CD4-positive, alpha-beta T cell treated with Interleukin-12 subunit alpha and Interleukin-12 subunit beta, for 1 hour (primary cell): ENCODE measurements at places on chromosomes 1 and 21.

- DNase-seq: no peak
These were observed 17.2 kb downstream of the PGBD5 start for GRCh38 chr1:230408971-230409370.

- DNase-seq: no peak
These were observed 23.0 kb upstream of the PNRC2 start for GRCh38 chr1:23936481-23937176.

DNA sequence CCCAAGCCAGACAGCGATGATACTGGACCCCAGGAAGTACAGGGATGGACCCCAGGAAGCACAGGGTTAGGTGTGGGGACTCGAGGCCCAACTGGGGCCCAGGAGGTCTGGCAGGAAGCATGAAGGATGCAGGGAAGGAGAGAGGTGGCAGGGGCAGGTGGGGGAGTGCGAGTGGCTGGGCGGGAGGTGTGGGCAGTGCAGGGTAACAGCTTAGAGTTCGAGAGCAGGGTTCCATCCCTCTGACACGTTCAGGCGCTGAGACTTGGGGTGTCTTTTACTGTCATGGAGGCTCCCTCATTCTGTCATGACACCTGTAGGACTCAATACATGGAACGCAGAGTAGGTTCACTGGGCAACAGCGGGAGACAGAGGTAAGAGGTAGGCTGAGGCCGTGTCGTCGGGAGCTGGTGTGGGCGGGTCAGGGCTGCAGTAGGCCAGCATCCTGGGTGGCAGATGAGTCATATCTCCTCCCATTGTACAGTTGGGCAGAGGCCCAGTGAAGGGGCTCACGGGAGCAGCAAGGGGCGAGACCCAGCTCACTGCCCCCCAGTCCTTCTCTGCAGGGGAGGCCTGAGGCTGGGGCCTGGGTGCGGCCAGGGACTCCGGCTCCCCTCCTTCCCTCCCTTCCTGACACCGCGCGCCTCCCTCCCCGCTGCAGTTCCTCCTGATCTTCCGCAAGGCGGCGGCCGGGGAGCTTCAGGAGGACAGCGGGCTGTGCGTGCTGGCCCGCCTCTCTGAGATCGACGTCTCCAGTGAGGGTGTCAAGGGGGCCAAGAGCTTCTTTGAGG, 11.6 kb upstream of the CTRC start:
- peak; percentile 12 for DNase-seq

DNA sequence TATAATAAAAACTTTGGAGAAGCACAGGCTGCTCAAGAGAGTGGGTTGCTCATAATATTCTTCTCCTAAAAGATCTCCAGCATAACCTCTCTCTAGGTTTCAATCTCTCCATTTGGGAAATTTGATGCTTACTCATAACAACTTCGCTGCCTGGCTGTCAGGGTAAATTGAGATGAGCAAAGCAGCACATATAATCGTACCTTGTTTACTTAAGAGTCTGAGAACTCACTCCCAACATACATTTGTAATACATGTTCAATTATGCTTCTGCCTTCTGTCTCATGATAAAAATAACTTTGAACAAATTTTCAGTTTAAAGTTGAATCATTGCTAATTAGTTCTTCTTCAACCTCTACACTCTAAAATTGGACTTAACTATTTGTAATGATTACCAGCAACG, 68.9 kb downstream of the DUSP10 start:
- DNase-seq: no peak

GRCh38 chr1:33032126-33032869, 4.4 kb downstream of the AK2 start:
- no peak for DNase-seq

DNA sequence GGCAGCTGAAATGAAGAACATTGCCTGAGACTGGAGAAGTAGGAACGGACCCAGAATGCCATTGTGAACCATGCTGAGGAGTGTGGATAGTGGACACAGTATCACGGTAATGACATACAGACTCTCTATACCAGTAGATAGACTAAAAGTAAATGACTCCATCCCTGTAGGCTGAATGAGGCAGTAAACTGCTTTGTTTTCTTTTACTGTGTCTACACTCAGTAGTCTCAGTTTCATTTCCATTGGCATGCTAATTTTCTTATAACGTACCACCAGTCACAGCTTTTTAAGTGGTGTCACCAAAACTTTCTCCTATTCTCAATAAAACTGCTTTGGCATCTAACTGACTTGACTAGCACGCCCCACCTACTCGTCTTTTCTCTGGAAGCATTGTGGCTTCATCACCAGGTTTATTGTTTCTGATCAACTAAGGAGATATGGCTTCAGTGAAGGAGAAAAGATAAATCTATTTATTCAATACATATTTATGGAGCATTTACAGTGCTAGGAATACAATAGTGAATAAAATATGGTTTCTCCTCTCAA, 8.4 kb upstream of the ZNF697 start:
- DNase-seq: no peak
